ENCODE measurements at places on chromosomes 6 and 20. TPM values are rescaled to one million over a fixed set of nuclear protein-coding genes. Genes with fewer than 3 reads are reported as not detected.

DNA sequence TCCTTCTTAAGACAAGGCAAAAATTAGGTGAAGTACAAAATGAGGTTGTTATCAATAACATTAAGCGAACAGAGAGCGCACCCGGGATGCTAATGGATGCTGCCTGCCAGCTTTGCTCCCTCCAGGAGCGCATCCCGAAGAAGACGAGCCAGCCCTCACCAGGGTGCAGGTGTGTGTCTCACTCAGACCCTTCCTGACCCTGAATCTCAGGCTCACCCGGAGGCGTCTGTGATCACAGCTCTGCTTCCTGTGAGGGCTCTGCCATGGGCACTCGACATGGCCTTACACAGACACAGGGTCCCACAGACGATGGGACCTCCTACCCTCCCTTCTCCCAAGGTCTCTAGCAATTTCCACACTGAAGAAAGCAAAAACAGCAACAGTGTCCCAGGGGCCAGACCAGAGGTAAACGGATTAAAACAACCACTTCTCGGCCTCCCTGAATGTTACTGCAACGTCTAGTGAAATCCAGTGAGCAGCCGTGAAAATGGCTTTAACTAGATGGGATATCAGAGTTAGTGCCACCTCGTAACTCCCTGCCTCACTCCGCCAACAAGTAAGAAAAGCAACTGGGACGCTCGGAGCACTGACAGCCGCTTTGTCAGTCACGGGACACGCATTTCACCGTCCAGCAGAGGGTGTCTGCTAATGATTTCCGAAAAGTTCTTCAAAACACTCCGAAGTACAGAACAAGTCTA, 11.7 kb downstream of the ZBTB46 start:
- no peak for DNase-seq

DNA sequence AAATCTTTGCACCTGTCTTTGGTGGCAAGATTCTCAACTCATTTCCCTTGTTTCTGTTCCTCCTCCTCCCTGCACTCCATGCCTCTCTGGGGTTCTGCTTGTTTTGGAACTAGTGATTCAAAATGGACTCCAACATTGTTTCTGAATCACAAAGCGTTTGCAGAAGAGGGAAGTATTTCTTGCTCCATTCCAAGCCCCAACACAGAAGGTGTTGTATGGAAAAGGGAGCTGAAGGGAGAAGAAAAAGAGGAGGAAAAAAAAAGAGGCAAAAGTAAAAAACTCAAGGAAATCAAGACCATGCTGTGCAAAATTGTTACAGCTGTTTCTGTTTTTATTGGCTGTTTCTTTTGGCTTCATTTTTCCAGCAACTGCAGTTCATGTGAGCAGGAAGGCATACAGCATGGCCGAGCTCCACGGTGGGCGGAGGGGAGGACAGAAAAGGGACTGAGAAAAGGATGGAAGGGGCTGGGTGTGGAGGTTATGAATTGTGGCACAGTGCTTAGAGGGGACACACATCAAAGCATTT, 66.9 kb upstream of the PRL start:
- no peak for DNase-seq

DNA sequence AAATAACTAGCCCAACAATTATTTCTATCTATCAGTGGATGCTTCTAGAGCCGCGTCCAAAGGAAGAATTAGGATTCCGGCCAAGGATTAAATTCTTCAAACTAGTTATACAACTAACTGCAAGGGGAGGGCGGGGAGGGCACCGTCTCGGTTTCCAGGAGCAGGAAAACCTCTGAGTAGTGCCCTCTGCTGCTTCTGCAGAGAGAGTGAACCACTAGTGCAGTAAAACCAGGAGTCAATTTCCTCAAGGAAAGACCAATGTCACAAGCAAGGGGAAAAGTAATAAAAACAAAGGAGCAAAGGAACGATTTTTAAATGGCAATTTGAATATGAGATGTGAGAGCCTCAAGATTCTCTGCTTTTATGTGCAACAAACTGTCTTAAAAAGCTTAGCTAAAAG, 16.5 kb upstream of the UBE2J1 start:
- no peak for DNase-seq

DNA sequence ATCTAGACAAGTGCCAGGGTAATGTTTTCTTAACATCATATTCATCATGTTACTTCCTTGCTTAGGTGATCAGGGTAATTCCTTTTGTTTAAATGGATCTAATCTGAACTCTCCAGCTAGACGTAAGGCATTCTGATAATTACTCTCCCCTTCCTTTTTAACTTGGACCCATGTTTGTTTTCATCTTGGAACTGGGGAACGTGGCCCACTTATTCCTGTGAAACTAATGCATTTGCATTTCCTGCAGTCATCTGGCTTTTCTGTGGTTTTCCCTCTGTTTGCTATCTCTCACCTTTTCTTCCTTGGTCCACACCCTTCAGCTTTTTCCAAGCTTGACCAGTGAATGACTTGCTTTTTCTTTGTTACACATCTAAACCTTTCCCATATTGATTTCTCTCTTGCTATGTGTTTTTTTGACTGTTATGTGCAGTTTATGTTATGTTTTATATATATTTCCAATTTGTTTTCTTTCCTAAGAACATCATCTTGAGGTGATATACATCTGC, 33.3 kb downstream of the SLX4IP start:
- DNase-seq: no peak

GRCh38 chr20:36997121-36997520, 45.6 kb upstream of the SAMHD1 start:
- DNase-seq: no peak

Gene OOEP
- not detected for total RNA-seq

- DNase-seq: no peak
Measured at GRCh38 chr6:86031713-86032112, 389.0 kb upstream of the SYNCRIP start.

GRCh38 chr6:136783495-136784270, 8.6 kb downstream of the MAP3K5 start:
- DNase-seq: no peak

DNA sequence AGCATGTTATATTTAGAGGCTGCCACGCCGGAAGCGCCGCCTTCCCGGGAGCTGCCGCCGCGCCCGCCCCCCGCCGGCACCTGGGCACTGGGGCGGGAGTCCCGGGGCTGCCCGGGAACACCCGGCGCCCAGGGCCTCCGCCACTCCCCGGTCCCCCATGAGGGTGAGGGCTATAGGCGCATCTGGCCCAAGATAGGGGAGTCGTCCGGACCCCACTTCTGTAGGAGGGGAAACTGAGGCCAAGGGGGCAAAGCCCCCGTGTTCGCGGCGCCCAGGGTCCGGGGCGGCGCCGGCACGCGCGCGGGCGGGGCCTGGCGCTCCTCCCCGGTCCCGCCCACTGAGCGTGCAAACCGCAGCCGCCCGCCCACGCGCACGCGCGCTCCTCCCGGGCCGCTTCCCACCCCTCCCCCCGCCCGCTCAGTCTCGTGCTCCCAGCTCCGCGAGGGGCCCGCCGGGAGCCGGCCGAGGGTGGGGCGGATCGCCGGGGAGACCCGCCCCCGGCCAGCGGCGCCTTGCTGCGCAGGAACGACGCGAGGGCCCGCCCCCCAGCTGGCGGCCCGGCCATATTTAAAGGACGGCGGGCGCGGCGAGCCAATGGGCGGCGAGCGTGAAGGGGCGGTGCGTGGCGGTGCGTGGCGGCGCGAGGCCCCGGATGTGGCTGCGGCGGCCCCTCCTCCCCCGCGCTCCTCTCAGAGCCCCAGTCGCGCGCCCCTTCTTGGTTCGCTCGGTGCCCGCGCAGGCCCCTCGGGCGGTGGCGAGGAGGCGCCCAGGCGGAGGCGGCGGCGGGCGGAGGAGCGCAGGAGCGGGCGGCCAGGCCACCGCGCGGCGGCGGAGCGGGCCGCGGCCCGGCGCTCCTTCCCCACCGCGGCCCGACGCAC, at the start of gene LSM14B:
TSS of gene LSM14B (plus strand) at position 700 of the 878 bp plus-strand sequence. CDS start 192 bp downstream, outside the sequence.
- peak; percentile 97 for DNase-seq

Gene BPIFB1
- total RNA-seq: not detected

Data from mesothelial cell of epicardium (in vitro differentiated cells).